Vein endothelial cell (primary cell): ENCODE measurements at places on chromosomes 6 and 20. TPM values are rescaled to one million over a fixed set of nuclear protein-coding genes. Genes with fewer than 3 reads are reported as not detected.

The MOG gene
- total RNA-seq: not detected in 2 replicates

The TFAP2D gene
- not detected in 2 replicates for total RNA-seq

The HEY2 gene
- 0.33 and 0.67 TPM in 2 replicates for total RNA-seq

The ELOVL2 gene
- total RNA-seq: not detected in 2 replicates

The FAM184A gene
- 0.33 and 0.67 TPM in 2 replicates for total RNA-seq

The OPRM1 gene
- not detected in 2 replicates for total RNA-seq

The SLC12A5 gene
- total RNA-seq: 0.86 and 1.6 TPM in 2 replicates

The BAK1 gene
- 29.7 and 31.0 TPM in 2 replicates for total RNA-seq

The CGA gene
- not detected in 2 replicates for total RNA-seq

The GSTA3 gene
- not detected in 2 replicates for total RNA-seq

The HLA-G gene
- total RNA-seq: not detected in 2 replicates

The EDN1 gene
- total RNA-seq: 379 and 612 TPM in 2 replicates

The BNIP5 gene
- total RNA-seq: not detected in 2 replicates

The SLC22A3 gene
- total RNA-seq: not detected in 2 replicates

The ABHD16B gene
- total RNA-seq: not detected in 2 replicates

The DYNLT2 gene
- 0.98 and 1.1 TPM in 2 replicates for total RNA-seq

The TFB1M gene
- 15.0 and 15.8 TPM in 2 replicates for total RNA-seq

The C6orf15 gene
- total RNA-seq: 0.33 TPM in 1 of 2 replicates, not detected in the other

The SLA2 gene
- 0.10 TPM in 1 of 2 replicates, not detected in the other for total RNA-seq

The SIRPB1 gene
- total RNA-seq: 0.10 and 1.6 TPM in 2 replicates

The MATN4 gene
- total RNA-seq: 0.33 TPM in 1 of 2 replicates, not detected in the other

The EZR gene
- total RNA-seq: 62.7 and 69.4 TPM in 2 replicates

The NRN1 gene
- total RNA-seq: 47.7 and 64.3 TPM in 2 replicates

The CST2 gene
- total RNA-seq: not detected in 2 replicates

The KIF25 gene
- not detected in 2 replicates for total RNA-seq

The LAMP5 gene
- total RNA-seq: 0.98 and 1.1 TPM in 2 replicates

The EPHA7 gene
- total RNA-seq: under 0.01 TPM in 1 of 2 replicates, not detected in the other

The GJA10 gene
- total RNA-seq: not detected in 2 replicates

The ERVFRD-1 gene
- not detected in 2 replicates for total RNA-seq

The LY86 gene
- total RNA-seq: not detected in 2 replicates

The LY6G6D gene
- total RNA-seq: not detected in 2 replicates

The FAXC gene
- total RNA-seq: 0.19 and 0.65 TPM in 2 replicates

The AGER gene
- total RNA-seq: 0.48 TPM in 1 of 2 replicates, not detected in the other

The THBS2 gene
- total RNA-seq: 1.1 and 2.0 TPM in 2 replicates

The ID1 gene
- 251 and 348 TPM in 2 replicates for total RNA-seq

The OR2B6 gene
- not detected in 2 replicates for total RNA-seq

The ARHGAP40 gene
- under 0.01 and 0.10 TPM in 2 replicates for total RNA-seq

The SLC24A3 gene
- total RNA-seq: not detected in 2 replicates

The TINAG gene
- not detected in 2 replicates for total RNA-seq

The RHAG gene
- not detected in 2 replicates for total RNA-seq

The BMP6 gene
- total RNA-seq: 163 and 246 TPM in 2 replicates

The LYRM4 gene
- 19.0 and 21.2 TPM in 2 replicates for total RNA-seq

The HLA-F gene
- total RNA-seq: 0.98 and 5.7 TPM in 2 replicates

The MUC21 gene
- total RNA-seq: not detected in 2 replicates

The HCRTR2 gene
- not detected in 2 replicates for total RNA-seq

The PI3 gene
- total RNA-seq: not detected in 2 replicates

The RNGTT gene
- 17.0 and 23.0 TPM in 2 replicates for total RNA-seq

The LRRC73 gene
- 0.19 and 0.65 TPM in 2 replicates for total RNA-seq

The FAM135A gene
- total RNA-seq: 16.0 and 20.9 TPM in 2 replicates

The SPO11 gene
- not detected in 2 replicates for total RNA-seq

The STX11 gene
- 9.6 and 9.8 TPM in 2 replicates for total RNA-seq

The PTCRA gene
- not detected in 2 replicates for total RNA-seq

The IER3 gene
- 103 and 186 TPM in 2 replicates for total RNA-seq

The SNRPB gene
- 243 and 259 TPM in 2 replicates for total RNA-seq

The GGT7 gene
- 2.4 and 2.9 TPM in 2 replicates for total RNA-seq

The SPATA25 gene
- total RNA-seq: 0.57 and 1.3 TPM in 2 replicates
